Prostate gland (tissue), 2 donors: ENCODE measurements at places on chromosomes 16 and 17. TPM values are rescaled to one million over a fixed set of nuclear protein-coding genes. Genes with fewer than 3 reads are reported as not detected.

ASPA gene
- 0.46 TPM for total RNA-seq

PDPR gene
- total RNA-seq: 17.2 TPM

CTRL gene
- total RNA-seq: 0.85 TPM

KRTAP4-1 gene
- not detected for total RNA-seq

TPSG1 gene
- not detected for total RNA-seq

CCP110 gene
- total RNA-seq: 20.7 TPM

IRX6 gene
- total RNA-seq: 0.28 TPM

POLG2 gene
- total RNA-seq: 5.3 TPM

RNF222 gene
- not detected for total RNA-seq

KREMEN2 gene
- 1.4 TPM for total RNA-seq

RUNDC3A gene
- 2.9 TPM for total RNA-seq

ALDH3A1 gene
- total RNA-seq: 12.8 TPM

TPSD1 gene
- total RNA-seq: 0.82 TPM

MYH1 gene
- not detected for total RNA-seq

GFAP gene
- total RNA-seq: not detected

ARHGDIG gene
- 0.41 TPM for total RNA-seq

AKAP10 gene
- 26.8 TPM for total RNA-seq

ARHGAP44 gene
- 15.7 TPM for total RNA-seq

EVPL gene
- total RNA-seq: 23.0 TPM

ACE gene
- total RNA-seq: 54.6 TPM

ADAP2 gene
- 5.8 TPM for total RNA-seq

CDK5RAP3 gene
- 185 TPM for total RNA-seq
